ENCODE measurements at places on chromosomes 12 and 14. TPM values are rescaled to one million over a fixed set of nuclear protein-coding genes. Genes with fewer than 3 reads are reported as not detected.
A peak's percentile ranks its signal among the peaks of the same experiment; 100 is the strongest.

- DNase-seq = no peak
Observed at GRCh38 chr12:107090711-107091110, 2.6 kb downstream of the CRY1 start.

DNA sequence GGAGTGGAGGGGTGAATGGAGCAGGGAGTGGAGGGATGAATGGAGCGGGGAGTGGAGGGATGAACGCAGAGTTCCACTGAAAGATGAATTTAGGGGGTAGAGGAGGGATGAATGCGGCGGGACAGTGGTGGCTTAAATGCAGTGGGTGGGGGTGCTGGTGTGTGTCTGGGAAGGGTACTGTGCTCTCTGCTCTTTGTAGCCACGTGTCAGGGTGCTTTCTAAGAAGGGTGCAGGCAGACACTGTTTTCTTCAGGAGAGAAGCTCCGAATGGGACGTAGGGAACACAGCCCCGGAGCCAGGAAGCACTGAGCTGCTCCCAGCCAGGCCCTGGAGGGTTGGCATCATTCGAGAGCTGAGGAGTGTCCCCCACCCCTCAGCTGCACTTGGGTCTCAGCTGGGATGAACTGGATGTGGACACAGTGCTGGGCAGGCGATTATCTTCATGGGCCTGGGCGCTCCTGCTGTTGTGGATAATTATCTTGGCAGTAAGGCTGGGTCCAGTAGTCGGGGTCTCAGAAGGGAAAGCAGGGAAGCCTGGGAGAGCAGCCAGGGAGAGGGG lies 9.5 kb upstream of the CEP170B start:
- DNase-seq = peak; percentile 38

GRCh38 chr12:100539202-100539601 lies 34.3 kb upstream of the GAS2L3 start:
- DNase-seq = no peak

GRCh38 chr14:57660208-57660607 lies 166.6 kb upstream of the CCDC198 start:
- DNase-seq = no peak

- no peak for DNase-seq
Observed at GRCh38 chr12:64103825-64104740, 118.0 kb downstream of the KICS2 start.

DNA sequence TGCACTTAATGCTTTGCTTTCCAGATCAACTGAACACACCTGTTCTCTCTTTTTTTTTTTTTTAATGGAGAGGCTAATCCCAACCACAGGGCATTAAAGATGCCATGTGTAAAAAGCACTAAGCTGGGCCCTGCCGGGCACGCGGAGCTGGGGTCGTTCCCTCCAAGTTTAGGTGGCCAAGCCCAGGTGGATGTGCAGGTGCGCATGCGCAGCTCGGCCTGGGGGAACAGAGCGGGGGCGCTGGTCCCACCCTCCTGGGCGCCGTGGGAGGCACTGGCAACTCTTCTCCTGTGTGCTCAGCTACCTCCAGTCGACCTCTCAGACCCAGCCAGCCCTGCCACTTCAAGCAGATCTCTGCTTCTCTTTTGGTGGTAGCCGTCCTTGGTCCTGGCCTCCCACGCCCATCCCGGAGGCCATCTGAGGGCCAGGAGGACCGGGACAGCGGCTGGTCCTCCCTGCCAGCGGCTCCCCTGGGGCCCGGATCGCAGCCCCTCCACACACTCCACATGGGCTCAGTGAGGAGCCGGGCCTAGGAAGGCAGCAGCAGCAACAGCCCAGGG lies 679.3 kb downstream of the BCL11B start:
- no peak for DNase-seq

The TEX22 gene
- 6.0 TPM for total RNA-seq

The KRT79 gene
- not detected for total RNA-seq

The CNTN1 gene
- 83.8 TPM for total RNA-seq

DNA sequence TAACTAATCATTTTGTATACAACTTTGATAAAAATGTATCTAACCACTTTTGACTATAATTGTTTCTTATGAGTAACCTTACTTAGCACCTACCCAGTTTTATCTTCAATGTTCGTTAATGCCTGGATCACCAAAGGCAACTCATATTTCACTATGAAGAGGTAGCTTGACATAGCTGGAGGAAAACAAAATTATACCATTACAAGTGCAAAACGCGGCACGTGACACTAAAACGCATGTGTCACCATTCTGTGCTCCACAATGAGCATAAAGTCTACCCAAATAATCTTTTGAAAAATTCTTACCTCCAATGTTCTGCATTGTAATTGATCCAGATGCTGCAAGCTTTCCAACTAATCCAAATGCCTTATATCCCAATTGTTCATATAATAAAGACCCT lies 5.8 kb downstream of the SLC38A2 start:
- no peak for DNase-seq

DNA sequence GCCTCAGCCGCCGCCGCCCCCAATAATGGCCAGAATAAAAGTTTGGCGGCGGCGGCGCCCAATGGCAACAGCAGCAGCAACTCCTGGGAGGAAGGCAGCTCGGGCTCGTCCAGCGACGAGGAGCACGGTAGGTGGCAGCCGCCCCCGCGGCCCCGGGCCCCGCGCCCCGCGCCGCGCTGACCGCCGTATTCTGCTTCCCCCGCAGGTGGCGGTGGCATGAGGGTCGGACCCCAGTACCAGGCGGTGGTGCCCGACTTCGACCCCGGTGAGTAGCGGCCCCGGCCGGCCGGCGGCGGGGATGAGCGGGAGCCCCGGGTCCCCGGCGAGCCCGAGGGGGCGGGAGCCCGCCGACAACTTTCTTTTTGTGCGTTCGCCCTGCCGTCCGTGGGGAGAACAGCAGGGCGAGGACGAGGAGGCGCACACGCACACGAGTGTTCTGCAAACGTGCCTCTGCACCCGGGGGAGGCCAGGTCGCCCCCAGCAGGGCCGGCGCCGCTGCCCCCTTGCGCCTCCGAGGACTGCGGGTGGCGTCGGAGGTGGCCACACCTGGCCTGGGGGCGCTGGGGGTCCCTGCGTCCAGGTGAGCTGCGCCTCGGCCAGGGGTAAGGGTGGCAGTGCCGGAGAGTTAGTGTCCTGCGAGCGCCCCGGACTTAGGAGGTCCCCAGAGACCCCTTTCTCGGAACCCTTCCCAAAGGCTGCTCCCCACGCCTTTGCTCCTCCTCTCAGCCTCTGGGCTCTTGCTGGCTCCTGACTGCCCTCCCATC lies 794 bp downstream of the RCOR1 start:
- peak; percentile 76 for DNase-seq

DNA sequence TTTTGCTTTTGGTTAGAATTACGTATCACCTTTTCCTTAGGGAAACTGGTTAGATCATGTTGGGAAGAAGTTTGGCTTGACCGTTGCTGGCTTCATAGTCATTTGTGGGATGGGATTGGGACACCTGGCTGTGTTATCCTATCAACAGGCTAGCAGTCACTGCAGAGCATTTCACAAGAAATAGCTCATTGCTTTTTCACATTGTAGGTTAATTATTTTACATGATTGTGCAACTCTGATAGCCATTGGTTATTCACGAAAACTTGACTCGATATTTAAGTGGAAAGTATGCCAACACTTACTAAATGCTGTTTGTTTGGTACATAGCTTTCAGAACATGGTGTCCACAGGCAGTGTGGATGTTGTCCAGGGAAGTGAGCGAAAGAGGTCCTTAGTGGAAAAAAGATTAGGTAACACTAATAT lies 89.4 kb downstream of the NKX2-1 start:
- no peak for DNase-seq

The LLPH gene
- total RNA-seq = 21.4 TPM

DNA sequence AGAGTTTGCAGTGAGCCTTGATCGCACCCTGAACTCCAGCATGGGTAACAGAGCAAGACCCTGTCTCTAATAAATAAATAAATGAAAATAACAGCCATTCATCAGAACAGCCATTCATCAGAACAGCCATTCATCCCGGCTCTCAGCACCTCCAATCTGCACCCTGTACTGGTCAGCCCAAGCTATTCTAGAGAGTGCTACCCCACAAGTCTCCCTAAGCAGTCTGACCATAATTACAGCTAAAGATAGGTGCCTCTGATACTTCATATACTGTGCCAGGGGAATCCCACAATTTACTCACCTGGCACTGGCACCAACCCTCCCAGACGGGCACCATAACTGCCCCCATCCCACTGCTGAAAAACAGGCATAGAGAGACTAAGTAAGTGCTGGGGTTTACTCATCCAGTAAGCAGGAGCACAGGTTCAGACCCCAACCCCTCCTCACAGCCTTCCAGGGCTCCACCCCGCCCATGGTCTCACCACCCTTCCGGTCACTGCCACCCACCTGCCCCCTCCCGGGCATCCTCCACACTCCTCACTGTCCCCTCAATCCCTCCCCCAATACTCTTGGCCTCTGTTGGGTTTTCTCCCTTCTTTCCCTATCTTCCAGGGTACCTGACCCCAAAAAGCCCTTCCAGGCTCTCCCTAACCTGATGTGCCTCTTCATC lies 15.2 kb upstream of the EIF5 start:
- DNase-seq = no peak

- no peak for DNase-seq
Observed at GRCh38 chr12:84857525-84858208, 54.9 kb downstream of the SLC6A15 start.

DNA sequence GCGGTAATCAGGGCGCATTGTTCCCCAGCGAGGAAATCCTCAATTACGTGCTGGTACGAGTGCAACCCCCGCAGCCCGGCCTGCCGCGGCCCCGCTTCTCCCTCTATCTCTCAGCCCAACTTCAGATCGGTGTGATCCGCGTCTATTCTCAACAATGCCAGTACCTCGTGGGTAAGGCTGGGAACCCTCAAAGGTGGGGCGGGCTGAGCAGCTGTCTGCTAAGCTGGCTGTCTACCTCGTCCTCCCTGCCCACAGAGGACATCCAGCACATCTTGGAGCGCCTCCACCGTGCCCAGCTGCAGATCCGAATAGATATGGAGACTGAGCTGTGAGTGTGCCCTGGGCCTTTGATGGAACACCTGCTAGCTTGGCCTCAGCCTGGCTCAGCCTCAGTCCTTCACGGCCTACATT lies 996 bp downstream of the REC8 start:
- DNase-seq = no peak

The FBXO34 gene
- 20.0 TPM for total RNA-seq

DNA sequence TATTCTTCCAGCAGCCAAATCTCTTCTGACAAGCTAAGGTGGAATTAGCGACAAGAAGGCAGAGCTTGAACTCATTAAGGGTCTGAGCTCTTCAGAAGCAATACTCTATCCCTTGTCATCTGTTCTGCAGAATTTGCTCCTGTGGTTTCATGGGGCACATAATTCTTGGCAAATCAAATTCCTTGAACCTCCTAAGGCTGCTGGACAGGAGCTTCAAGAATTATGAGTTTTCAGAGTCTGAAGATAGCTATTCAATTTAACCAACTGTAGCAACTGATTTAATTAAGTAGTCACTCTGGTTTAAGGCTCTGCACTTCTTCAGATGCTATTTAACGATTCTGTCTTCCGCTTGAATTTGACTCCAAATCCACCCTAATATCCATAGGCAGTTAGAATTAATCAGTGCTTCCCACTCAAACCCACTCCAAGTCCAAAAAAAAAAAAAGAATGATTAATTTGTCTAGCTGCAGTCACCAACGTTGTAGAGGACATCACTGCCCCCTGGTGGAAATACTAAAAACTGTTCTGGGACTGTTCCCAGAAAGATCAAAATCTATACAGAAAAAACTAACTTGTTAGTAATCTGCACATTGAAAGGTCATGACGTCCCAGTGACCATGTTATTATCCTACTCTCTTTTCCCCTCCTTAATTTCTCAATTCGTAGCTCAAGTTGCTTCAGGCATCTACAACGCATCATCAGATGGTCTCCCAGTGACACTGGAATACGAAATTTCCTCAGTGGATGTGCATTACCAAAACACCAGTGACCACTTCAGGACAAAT lies 169.9 kb downstream of the KIF21A start:
- DNase-seq = no peak

The ZC3H14 gene
- 65.6 TPM for total RNA-seq

DNA sequence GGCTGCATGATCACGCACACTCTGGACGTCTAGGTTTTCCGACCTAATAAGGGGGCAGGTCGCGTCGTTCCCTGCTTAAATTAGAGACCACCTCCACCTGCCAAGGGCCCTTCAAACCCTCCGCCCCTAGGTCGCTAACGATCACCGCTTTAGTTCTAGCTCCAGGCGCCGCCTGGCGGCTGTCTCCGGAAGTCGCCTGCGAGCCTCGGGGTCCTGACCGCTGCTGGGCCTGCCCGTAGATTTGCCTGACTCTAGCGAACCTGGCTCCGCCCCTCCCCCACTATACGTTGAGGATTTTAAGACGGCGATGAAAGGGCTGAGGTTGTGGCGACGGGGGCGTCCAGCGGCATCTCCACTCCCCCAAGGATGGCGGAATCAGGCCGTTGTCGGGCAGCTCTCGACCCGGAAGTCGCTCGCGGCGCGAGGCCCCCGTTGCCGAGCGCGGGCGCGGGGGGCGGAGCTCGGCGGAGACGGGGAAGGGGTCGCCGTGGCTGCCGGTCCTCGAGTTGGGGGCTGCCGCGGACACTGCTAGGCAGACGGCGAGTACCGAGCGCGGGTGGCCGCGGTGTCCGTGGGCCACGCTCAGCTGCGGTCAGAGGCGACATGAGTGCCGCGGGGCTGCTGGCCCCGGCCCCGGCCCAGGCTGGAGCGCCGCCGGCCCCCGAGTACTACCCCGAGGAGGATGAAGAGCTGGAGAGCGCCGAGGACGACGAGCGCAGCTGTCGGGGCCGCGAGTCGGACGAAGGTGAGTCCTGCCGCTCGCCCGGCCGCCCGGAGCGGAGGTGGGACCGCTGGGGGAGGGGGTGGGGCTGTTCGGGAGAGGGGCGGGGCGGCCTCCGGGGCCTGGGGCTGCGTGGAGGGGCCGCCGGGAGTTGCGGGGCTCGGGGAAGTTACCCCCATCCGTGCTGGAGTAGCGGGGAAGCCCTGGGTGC lies at the start of gene SUDS3:
Gene SUDS3 (plus strand): TSS at position 467 of the 932 bp plus-strand sequence. CDS start 137 bp downstream, at position 604.
- DNase-seq = peak; percentile 97
